ENCODE measurements at places on chromosomes 16 and 17. TPM values are rescaled to one million over a fixed set of nuclear protein-coding genes. Genes with fewer than 3 reads are reported as not detected.

TMC5 gene
- total RNA-seq = 46.8 TPM

- no peak for DNase-seq
Observed at GRCh38 chr16:83742124-83742899, 65.5 kb upstream of the HSBP1 start.

DNA sequence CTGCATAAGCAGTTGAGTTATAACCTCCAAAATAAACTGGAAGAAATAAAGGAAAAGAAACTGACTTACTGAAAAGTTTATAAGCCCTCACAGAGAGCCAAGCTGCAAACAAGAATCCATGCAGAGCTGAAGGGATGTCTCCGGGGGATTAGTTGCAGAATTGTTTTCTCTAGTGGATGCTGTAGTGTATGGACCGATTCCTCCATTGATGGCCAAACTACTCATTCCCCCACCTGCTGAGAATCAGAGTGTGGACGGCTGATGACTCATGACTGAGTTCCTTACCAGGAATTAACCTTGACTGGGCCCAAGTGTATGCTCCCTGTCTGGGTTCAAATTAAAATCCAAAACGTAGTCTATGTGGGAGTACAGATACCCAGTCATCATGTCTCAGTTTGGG, 93.9 kb upstream of the CDH8 start:
- DNase-seq = no peak

- no peak for DNase-seq
Observed at GRCh38 chr17:79832218-79833109, 6.8 kb downstream of the CBX4 start.

GRCh38 chr16:22240023-22240710, 34.1 kb downstream of the EEF2K start:
- no peak for DNase-seq

GRCh38 chr17:50511058-50511457, 2.8 kb downstream of the MYCBPAP start:
- DNase-seq = no peak

- DNase-seq = peak; percentile 78
Observed at GRCh38 chr16:3020604-3021448, 658 bp downstream of the TNFRSF12A start.

DNA sequence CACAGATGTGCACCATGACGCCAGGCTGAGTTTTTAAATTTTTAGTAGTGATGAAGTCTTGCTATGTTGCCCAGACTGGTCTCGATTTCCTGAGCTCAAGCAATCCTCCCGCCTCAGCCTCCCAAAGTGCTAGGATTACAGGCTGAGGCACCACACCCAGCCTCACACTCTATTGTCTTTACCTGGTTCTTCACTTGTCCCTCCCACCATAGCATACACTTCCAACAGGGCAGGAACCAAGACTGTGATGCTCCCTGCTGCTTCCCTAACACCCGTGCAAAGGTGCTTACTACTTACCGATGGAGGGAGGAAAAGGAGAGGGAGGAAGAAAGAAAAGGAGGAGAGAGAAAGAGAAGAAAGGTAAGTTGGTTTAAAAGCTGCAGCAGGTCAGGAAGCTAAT, 41.4 kb upstream of the MEIOC start:
- DNase-seq = no peak

OR4D1 gene
- total RNA-seq = not detected

CLEC18B gene
- total RNA-seq = 6.0 TPM

- DNase-seq = no peak
Observed at GRCh38 chr17:78475211-78475610, 96.8 kb downstream of the PGS1 start.

DNA sequence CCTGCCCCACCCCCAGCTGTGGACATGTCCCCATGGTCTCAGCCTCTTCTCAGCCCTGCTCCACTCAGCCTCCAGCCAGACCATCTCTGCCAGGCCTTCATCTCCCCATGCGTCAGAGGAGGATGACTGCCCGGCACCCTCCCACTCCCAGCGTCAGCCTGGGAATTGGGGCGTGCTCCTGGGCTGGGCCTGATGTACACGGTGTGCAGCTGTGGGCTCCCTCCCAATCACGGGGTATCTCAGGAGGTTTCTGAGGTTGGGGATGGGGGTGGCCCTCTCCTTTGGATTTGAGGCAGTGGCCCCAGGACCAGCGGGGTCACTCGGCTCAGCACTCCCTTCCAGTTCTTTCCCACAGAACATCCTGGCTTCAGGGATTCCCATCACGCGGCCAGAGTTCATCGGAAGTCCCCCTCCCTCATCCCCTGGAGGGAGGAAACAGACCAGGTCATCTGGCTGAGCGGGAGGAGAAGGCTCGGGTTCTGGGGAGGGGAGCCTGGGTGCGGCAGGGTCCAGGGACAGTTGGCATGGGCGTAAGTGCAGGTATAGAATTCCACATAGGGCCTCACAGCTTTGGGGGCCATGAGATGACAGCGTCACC, 36.9 kb downstream of the SOCS3 start:
- no peak for DNase-seq

GRCh38 chr16:75193265-75193650, 13.7 kb downstream of the CTRB2 start:
- no peak for DNase-seq

- DNase-seq = no peak
Observed at GRCh38 chr16:58264961-58265479, 29.8 kb downstream of the PRSS54 start.

C1QTNF8 gene
- not detected for total RNA-seq

GRCh38 chr16:71384073-71384724, 25.7 kb downstream of the CALB2 start:
- no peak for DNase-seq

UNC45B gene
- total RNA-seq = 0.12 TPM

Data from mucosa of gallbladder (tissue), 1 donor.